NCI-H446 treated with DMSO at 0.1 percent for 48 hours (cell line): ENCODE measurements at places on chromosomes 2 and 18.

DNA sequence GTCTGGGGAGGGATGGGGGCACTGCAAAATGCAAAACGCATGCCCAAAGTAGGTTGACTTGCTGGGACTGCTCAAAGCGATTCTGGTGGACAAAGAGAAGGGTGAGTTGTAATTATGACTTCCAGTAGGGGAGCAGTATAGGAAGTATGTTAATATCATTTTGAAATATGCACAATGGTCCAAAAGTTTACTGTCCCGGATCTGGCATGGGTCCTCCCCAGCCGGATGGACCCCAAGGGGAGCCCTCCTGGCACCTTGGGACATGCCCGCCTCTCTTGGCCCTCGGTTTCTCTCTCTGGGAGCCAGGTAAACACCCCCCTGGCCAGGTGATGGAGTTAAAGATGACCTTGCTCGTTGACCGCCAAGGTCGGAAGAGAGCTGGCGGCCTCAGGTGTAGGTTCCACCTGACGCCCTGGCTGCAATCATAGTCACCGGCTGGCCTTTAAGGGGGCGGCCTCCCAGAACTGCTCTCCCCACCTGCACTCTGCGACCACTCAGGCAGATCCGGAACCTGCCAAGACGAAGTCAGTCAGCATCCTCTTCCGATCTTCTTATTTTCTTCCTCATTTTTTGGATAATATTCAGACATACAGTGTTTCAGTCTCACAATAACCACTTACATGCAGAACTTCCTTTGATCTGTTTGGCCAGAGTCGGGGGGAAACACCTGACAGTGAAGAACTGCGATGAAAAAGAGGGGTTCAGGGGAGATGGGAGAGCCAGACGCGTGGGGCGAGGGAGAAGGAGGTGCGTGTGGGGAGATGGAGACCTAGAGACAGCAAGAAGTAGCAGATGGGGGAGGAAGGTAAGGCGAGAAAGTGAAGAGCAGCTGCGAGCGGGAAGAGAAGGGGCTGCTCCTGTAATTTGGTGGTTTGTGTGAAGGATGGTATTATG is 148.3 kb downstream of the MEIS1 start:
- no peak for DNase-seq

DNA sequence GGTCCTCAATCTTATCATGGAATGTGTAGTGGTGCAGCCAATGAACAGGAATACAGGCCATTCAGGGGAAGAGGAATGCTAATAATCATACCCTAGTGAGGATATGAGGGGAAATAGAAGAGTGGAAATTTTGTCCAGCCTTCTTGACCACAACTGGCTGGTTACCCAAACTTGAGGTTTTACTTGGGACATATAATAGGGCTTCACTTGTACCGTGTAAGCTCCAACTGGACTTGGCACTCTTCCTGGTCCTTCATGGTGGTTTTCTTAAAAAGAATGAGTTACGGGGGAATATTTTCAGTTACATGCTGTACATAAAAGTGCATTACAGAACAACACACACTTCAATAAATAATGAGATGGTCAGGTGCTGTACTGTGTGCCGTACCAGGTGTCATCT is 234.9 kb upstream of the RASGRP3 start:
- DNase-seq, result no peak

GRCh38 chr2:95320986-95321767 is 24.0 kb downstream of the KCNIP3 start:
- DNase-seq, result no peak

- no peak for DNase-seq
Observed at GRCh38 chr2:64655018-64655664, 1.4 kb upstream of the SERTAD2 start.

DNA sequence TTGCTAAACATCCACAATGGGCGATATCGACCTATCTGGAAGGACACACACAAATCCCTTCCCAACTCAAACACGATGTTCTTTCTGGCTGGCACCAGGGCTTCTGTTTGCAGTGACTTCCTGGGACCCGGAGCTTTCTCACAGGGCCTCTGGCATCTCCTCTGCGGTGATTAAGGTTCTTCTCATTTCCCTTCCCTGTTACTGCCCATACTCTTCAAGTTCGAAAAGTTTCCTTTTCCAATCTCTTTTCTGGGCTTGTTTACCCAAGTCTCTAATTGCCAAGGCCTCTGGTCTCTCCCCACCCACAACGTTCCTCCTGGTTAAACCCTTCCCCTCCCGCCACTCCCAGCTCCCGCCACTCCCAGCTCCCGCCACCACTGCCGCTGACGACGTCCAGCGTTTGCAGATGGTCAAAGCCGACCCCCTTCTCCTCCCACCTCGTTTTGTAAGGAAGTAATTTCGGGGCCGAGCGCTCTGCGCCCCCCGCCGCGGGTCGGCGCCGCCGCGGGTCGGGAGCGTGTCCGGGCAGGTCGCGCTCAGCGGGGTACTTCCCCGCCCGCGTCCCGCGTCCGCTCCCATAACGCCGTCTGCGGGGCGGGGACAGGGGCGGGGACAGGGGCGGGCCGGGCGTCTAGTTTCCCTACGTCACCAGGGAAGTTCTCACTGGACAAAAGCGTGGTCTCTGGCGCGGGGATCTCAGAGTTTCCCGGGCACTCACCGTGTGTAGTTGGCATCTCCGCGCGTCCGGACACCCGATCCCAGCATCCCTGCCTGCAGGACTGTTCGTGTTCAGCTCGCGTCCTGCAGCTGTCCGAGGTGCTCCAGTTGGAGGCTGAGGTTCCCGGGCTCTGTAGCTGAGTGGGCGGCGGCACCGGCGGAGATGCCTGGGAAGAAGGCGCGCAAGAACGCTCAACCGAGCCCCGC is at the start of gene PMAIP1:
TSS of gene PMAIP1 (plus strand) at position 699 of the 924 bp plus-strand sequence. CDS start at position 881, 182 bp downstream.
- DNase-seq, result peak; percentile 93

GRCh38 chr2:81853341-81853740 is 1548.8 kb upstream of the LRRTM1 start:
- DNase-seq, result no peak

- DNase-seq, result no peak
Observed at GRCh38 chr2:74179063-74179865, 585 bp upstream of the MOB1A start.

- DNase-seq, result no peak
Observed at GRCh38 chr18:9731380-9731779, 23.3 kb downstream of the RAB31 start.

- DNase-seq, result no peak
Observed at GRCh38 chr2:48914477-48915089, 159.1 kb upstream of the LHCGR start.

- no peak for DNase-seq
Observed at GRCh38 chr2:85445316-85446295, 27.1 kb downstream of the SH2D6 start.

- DNase-seq, result no peak
Observed at GRCh38 chr2:7016601-7017211, 99.5 kb downstream of the RNF144A start.

- no peak for DNase-seq
Observed at GRCh38 chr2:73830871-73831401, 2.2 kb downstream of the STAMBP start.

DNA sequence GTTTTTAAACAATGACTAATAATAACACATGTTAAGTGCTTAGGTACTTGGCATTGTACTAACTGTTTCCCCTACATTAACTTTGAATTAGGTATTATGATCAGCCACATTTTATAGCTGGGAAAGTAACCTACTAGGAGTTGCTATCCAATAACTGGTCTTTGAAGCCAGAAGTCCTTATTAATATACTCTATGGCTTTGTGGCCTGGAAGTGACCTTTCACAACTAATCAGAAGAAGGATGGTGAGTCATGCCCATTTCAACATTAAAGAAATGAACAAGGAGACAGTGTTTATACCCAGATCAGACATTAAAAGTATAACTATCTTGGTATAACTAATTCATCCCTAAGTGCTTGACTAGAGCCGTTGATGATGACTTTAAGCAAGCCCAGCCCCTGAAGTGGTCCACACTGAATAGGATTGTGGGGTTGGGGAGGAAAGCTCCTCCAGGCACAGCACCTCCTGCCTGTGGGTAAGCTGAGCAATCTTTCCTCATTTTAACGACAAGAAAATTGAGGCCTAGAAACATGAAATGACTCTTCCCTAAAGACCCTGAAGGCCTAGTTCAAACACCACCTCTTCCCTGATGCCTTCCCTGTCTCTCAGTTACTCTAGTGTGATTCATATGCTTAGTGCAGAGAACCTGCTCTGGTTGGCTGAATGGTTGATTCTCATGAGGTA is 71.6 kb upstream of the RFX8 start:
- DNase-seq, result no peak

- no peak for DNase-seq
Observed at GRCh38 chr2:36611316-36611990, 13.5 kb upstream of the FEZ2 start.

DNA sequence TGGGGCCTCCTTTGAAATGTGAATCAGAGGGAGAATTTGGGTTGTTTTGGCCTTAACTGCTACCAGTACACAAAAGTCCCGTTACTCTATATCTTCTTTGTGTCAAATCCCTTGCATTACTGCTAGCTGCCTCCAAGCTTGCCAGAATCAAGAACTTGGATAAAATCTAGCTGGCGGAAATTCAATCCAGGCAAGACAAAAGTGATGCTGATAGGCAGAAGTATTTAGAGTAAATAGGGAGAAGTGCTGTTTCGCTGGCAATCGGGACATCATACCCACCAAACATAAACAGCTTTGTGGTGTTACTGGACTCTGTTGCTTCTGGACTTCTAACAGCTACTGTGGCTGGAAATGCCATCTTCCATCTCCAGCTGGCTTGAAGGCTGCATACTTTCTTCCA is 2.5 kb downstream of the IFIH1 start:
- no peak for DNase-seq

- DNase-seq, result peak; percentile 28
Observed at GRCh38 chr18:45974088-45974536, 7.0 kb upstream of the EPG5 start.

- no peak for DNase-seq
Observed at GRCh38 chr2:41267929-41268659, 779.7 kb upstream of the PKDCC start.

- DNase-seq, result no peak
Observed at GRCh38 chr2:66899648-66900047, 464.7 kb downstream of the MEIS1 start.

DNA sequence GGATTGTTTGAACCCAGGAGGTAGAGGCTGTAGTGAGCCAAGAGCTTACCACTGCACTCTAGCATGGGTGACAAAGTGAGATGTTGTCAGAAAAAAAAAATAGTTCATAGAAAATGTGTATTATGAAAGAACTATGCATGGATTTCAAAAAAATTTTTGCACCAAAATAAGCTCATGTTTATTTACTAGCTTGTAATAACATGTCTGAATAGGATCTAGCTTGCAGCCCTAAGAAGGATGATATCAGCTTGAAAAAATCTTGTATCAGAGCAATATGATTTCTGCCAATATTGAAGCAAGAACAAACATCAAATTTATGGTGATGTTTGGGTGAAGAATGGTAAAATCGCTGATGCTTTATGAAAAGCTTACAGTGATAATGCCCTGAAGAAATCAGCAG is 97.0 kb upstream of the RFX8 start:
- DNase-seq, result no peak

GRCh38 chr2:215754546-215754945 is 258.8 kb downstream of the MREG start:
- no peak for DNase-seq

- DNase-seq, result no peak
Observed at GRCh38 chr2:33051586-33052360, 105.0 kb downstream of the LTBP1 start.

DNA sequence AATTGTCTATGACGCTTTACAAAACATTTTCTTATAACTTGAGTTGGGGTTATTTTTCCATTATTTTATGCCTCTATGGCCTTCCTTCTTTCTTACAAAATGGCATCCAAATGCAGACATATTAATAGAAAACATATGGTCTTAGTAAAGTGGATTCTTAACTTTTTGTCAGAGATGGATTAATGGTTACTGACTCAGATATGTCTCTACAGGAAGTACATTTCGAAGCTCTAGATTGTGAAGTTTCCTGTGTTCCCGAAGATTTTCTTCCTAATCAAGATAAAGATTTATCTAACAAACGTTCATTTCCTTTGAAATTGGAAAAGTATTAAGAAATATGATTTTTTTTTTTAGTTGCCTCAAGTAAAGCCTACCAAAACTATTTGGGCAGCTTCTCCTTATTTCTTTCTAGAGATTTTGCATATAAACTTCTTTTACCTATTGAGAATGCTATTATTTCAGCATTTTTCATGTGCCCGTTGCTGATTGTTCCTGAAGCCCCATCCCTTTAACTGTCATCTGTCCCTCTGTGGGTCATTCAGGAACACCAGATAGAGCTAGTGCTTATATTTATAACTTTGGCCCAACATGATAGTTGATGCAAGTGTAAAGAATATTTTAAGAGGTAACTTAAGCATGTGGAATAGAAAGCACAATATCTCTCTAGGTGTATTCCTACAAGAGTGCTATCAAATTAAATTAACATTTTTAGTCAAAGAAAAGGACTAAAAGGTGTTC is 498.0 kb downstream of the CCDC85A start:
- DNase-seq, result no peak

DNA sequence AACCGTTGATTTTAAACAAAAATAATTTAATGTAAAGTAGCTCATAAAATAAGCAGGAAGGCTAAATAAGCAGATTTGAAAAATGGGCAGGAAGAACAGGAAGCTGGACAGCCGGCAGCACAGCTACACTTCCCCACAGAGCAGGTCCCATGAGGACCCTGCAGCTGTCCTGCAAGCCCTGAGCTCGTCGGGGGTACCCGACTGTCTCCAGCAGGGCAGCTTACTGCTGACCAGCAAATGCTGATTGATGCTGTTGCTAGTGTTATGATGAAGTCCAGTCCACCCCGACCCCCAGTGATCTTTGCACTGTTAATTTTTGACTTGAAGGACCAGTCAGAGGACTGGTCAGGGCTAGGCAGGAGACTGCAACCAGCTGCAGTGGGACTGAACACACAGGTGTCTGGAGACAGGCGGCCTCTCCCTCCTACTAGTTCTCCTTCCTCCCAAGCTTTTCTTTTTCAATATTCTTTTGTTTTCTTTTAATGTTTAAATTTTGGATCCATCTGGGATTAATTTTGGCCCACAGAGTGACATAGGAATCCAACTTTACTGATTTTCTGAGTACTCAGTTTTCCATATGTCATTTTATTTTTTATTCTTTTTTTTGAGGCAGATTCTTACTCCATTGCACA is 27.7 kb downstream of the POLE4 start:
- DNase-seq, result no peak

GRCh38 chr18:47062471-47062870 is 27.1 kb upstream of the ELOA2 start:
- no peak for DNase-seq

- DNase-seq, result no peak
Observed at GRCh38 chr2:121917143-121917542, 161.7 kb downstream of the TSN start.
